Stimulated activated CD8-positive, alpha-beta memory T cell treated with anti-CD3 and anti-CD28 coated beads, Interleukin-12 subunit alpha, Interleukin-12 subunit beta, amount 100 ng/mL, for 4 hours (primary cell): ENCODE measurements at places on chromosomes 7 and 10.

- no peak for DNase-seq
These were observed 90.9 kb upstream of the IKZF1 start for GRCh38 chr7:50213622-50214017.

- DNase-seq = no peak
These were observed 218.1 kb downstream of the C7orf25 start for GRCh38 chr7:42693722-42694121.

- DNase-seq = no peak
These were observed 155.7 kb downstream of the PLPP4 start for GRCh38 chr10:120612756-120613155.

GRCh38 chr7:75804004-75804403 lies 9.6 kb downstream of the CCL24 start:
- no peak for DNase-seq

- no peak for DNase-seq
These were observed 25.6 kb downstream of the CACUL1 start for GRCh38 chr10:118729200-118729599.

GRCh38 chr7:90192876-90193750 lies 18.4 kb upstream of the STEAP2 start:
- no peak for DNase-seq

- DNase-seq = no peak
These were observed 63.7 kb downstream of the COL13A1 start for GRCh38 chr10:69865450-69865849.

- DNase-seq = no peak
These were observed 349.0 kb downstream of the TNS3 start for GRCh38 chr7:47232751-47233412.

- no peak for DNase-seq
These were observed 177.7 kb downstream of the SLC25A13 start for GRCh38 chr7:96144260-96144526.

GRCh38 chr7:90345595-90346335 lies 751 bp upstream of the GTPBP10 start:
- DNase-seq = no peak

GRCh38 chr7:117565226-117565625 lies 85.4 kb downstream of the CFTR start:
- DNase-seq = no peak

DNA sequence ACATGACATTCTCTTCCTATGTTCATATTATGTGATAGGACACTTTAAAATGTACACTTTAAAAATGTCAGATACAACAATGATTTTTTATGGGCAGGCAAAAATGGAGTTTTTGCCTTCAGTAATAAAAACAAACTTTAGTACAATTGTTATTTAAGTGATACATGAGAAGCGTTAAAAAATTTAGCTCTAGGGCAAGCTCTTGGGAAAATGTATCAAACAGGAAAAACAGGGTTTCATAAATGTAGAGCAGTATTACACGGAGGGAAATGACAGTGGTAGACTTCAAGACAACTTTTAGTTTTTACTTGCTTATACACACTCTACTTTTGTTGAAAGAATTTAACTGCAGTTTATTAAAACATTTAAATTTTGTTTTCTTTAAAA lies 1.5 kb downstream of the FHIP2A start:
- DNase-seq = no peak

DNA sequence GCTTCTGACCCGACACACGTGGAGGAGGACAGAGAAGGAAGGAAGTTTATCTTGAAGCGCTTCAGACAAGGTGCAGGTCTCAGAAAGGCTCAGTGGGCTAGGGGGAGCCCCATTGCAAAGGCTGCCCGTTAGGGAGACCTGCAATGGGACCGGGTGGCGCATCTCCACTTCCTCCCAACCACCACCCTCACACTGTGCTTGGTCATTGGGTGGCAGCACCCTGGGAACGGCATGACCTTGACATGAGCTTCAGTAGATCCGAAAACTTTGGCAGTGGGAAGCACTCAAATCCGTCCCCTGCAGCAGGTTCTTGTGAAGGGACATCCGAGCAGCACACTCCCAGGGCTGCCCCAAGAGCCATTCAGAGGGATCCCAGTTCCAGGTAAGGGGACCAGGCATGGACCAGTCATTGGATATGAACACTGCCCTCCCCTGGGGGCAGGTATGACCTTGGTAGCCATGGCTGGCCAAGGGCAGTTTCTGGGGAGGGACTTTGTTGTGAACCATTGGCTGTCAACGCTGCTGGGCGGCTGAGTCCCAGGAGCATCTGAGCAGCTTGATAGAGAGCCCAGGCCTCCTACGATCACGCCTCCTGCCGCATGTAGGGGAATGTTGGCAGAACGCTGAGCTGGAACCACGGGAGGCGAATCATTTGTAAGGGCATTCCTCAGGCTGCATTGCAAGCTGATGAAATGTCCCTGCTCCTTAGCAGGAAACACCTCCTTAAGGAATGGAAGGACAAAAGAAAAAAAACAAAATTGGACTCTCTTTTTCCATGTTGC lies 31.7 kb downstream of the GALNTL5 start:
- DNase-seq = no peak

GRCh38 chr7:52501696-52502095 lies 533.7 kb upstream of the POM121L12 start:
- no peak for DNase-seq

DNA sequence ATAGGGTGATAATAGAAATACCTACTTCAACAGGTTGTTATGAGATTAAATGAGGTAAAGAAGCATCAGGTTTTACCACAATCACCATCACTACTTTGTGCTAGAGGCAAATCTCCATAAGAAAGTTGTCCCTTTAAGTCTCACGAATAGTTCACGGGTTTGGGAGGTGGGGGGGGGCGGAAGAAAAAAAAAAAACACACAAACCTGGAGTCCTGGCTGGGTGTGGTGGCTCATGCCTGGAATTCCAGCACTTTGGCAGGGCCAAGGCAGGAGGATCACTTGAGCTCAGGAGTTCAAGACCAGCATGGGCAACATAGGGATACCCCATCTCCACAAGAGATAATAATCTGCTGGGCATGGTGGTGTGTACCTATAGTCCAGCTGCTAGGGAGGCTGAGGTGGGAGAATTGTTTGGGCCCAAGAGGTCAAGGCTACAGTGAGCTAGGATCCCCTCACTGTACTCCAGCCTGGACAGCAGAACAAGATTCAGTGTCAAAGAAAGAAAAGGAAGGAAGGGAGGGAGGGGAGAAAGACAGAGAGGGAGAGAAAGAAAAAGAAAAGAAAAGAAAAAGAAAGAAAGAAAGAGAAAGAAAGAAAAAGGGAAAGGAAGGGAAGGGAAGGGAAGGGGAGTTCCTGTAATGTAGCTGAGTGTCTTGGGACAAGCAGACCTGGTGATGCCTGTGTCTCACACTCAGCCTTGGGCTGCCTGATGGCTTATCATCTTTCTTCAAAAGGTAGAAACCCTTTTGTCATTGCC lies 231.4 kb downstream of the CREB5 start:
- no peak for DNase-seq

GRCh38 chr10:99595770-99596465 lies 24.3 kb downstream of the SLC25A28 start:
- DNase-seq = no peak

DNA sequence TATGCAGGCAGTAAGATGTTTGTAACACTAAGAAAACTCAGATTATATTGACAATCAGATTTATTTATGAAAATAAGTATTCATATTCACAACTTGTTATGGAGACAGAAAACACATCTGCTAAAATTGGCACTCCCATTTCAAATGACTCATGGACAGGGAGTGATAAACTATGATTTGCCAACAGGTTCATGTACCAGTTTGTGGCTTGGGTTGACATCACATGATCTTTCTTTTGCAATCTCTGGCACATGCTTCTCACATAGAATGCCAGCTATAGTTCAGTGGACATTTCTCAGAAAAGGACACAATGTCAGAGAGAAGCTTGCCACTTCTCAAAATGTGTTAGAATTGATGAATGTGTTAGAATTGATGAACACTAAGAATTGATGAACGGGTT lies 663.2 kb upstream of the ANKRD30A start:
- DNase-seq = no peak

DNA sequence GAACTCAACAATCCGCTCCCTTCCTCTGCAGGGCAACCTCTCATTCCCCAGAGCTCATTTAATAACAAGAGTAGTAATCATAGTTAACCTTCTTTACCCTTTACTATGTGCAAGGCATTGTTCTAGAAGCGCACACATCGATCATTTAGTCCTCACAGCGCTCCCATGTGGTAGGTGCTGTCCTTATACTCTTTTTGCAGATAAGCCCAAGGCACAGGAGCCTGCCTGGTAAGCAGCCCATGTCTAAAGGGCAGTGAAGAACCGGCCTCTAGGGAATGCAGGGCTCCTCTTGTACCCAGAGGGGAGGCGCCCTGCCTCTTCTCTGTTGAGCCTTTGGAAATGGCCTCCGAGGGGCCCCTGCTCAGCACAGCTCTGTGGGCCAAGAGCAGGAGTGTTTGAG lies 14.3 kb downstream of the CHST3 start:
- no peak for DNase-seq

DNA sequence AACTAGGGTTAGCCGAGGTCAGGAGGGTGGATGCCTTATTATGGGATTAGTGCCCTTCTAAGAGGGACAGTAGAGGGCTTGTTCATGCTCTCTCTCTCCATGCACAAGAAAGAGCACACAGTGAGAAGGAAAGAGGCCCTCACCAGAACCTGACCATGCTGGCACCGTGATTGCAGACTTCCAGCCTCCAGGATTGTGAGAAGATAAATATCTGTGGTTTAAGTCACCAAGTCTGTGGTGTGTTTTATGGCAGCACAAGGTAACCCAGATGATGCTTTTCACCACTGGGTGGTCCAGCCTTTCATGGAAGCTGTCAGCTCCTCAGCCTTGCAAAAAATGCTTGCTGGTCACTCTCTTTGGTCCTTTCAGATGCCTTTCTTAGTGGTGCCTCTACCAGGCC lies 175.9 kb downstream of the ANKRD30A start:
- no peak for DNase-seq

DNA sequence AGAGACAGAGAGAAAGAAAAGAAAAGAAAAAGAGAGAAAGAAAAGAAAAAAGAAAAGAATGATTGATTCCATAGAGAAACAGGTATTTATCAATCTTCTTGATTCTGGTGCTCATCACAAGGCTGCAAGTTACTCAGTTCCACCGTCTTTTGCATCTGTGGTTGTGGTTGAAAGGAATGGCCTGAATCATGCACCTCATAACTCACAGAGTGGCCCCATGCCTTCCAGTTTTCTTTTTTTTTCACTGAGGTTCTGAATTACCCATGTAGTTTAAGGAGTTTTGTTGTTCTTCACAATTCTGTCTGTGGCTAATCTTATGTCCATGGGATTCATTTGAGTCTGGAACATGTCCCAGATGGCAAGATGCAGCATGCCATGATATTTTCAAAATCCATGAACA lies 156.0 kb downstream of the ZNF33B start:
- no peak for DNase-seq

DNA sequence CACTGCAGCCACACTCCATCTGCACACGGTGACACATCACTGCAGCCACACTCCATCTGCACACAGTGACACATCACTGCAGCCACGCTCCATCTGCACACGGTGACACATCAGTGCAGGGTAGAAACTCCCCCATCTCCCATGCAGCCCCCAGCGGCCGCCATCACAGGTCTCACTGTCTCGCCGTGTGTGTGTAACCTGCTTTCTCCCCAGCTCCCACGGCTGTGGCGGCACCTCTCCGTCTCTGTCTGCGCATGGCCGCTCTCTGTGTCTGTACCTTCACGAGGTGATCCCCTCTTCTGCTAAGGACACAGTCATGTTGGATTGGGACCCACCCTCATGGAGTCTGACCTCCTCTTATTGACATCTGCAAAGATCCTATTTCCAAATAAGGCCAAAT lies 527.4 kb downstream of the PTPRN2 start:
- DNase-seq = no peak

DNA sequence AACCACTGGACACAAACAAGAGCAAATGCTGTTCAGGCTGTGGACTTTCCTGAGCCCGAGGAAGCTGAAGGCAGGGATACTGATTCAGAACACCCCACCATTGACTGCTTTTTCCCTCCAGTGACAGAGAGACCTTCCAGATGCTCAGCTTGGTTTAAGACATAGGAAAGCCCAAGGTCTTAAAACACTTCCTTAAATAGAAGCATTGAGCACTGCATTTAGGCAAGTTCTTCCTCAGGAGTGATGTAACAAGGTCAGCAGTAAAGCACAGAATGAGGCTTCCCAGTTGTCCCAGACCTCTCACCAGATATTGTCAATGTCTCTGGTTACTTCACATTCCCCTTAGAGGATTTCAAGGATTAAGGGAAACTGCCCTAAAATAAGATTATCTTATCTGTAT lies 19.6 kb upstream of the CDCA7L start:
- no peak for DNase-seq

- no peak for DNase-seq
These were observed 5.0 kb downstream of the TCF7L2 start for GRCh38 chr10:112954974-112955581.

- DNase-seq = no peak
These were observed 42.2 kb upstream of the GRB10 start for GRCh38 chr7:50824882-50825281.

GRCh38 chr10:89513206-89513605 lies 22.2 kb downstream of the SLC16A12 start:
- no peak for DNase-seq

GRCh38 chr7:128074336-128074735 lies 43.1 kb upstream of the LRRC4 start:
- DNase-seq = no peak

DNA sequence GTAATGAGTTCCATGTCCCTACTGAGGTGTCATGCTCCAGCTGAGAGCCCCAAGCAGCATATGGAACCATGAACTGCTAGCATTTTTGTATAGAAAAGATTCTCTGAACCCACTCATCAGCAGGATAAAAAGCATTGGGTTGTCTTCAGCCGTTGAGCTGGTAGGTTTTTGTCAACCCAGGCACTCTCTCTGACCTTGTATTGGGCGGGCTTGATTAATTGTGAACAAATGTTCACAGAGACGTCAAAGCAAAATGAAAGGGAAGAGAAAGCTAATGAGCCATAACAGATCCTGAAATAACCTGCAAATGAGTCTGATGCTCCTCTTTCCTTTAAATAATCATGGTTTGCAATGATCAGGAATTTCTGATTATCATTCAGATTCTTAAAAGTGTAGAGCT lies 924.7 kb upstream of the CELF2 start:
- DNase-seq = no peak

DNA sequence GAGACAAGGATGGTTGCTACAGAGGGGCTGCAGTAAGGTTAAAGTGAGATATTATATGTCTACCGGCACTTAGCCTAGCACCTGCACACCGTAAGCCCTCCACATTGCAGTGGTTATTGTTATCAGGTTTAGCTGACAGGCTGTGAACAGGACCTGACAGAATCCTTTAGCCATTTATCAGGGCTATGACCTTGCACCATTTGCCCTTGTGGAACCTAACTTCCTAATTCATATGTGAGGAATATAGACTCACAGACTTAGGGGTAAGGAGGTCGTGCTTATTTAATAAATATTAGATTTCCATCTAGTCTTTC lies 10.1 kb downstream of the NCOA4 start:
- DNase-seq = no peak

DNA sequence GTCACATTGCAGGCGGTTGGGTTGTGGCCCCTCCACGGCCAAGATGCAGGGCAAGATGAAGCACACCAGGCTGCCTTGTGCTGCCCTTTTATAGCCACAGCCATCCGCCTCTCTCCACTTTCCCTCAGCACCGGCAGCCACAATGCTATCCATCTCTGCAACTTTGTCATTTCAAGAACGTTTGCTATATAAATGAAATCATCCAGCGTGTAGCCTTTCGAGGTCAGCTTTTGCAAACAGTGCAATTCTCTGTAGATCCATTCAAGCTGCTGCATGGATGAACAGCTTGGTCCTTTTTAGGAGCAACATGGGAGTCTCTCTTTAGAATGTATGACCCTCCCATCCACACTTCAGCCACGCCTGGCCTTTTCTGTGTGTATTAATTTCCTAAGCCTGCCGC lies 6.4 kb upstream of the IL15RA start:
- no peak for DNase-seq
